ENCODE measurements at places on chromosomes 6 and 20.

GRCh38 chr6:87174078-87174579 lies 18.8 kb downstream of the ZNF292 start:
- no peak for DNase-seq

- DNase-seq = no peak
These were observed 70.7 kb upstream of the CCN6 start for GRCh38 chr6:111983193-111983592.

GRCh38 chr20:63573647-63574131 lies 350 bp downstream of the HELZ2 start:
- DNase-seq = no peak

DNA sequence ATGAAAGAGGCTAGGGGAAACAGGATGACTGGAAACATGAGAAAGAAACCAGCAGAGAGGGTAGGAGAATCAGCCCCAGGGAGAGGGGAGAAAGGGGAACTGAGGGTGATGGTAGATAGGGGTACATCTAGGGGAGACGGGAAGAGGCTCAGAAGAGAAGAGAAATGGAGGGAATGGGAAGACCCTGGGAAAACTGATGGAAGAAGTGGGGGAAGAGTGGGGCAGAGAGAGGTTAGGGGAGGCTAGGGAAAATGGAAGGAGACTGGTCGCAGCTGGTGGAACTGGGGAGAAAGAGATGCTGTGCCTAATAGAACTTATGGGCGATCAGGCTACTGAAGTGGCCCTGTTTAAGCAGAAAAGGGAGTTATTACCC lies 548 bp downstream of the PROCR start:
- no peak for DNase-seq

- no peak for DNase-seq
These were observed 383.7 kb upstream of the IRAK1BP1 start for GRCh38 chr6:78483553-78484197.

DNA sequence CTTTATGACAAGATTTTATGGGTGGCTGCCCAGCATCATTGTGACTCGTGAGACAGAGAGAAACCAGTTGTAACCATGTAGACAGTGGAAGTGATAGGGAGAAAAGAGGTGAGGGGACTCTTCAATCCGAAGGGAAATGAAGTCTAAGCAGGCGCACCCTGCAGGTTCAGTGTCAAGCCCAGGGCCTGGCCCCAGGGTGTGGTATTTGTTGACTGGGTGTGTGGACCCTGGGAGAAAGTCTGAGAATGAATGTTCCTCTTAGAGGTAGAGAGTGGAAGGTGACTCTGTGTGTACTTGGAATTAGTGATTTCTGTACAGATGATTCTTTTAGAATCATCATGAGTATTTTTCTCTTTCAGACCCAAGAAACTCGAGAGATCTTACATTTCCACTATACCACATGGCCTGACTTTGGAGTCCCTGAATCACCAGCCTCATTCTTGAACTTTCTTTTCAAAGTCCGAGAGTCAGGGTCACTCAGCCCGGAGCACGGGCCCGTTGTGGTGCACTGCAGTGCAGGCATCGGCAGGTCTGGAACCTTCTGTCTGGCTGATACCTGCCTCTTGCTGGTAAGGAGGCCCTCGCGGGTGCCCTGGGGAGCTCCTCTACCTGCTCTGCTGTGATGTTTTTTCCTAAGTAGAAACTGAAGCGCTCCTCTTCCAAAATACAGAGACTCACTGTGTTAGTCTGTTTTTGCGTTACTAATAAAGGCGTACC lies 68.0 kb downstream of the PTPN1 start:
- no peak for DNase-seq

- DNase-seq = no peak
These were observed 10.5 kb downstream of the NPEPL1 start for GRCh38 chr20:58702859-58703648.

DNA sequence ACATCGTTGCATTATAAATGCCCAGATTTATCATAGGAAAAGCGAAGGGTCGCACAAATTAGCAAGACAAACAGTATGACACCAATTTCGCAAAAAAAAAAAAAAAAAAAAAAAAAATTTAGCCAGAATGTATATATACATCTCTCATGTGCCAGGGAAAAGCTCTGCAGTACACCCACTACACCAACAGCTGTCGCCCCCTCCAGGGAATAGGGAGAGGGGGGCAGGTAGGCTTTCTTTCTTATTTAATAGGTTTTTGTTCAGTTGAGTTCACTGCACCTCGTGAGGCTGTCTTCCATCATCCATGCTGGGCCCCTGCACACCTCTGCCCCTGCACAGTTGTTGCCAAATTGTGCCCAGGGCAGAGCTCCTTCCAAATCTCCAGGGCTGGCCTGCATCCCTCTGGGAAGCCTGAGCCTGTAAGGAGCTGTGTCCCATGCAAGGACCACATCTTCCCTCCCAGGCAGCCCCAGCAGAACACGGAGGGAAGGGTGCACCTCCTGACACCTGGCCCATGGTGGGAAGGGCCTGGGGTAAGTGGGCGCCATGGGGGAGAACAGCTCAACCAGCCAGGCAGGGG lies 85.4 kb downstream of the NINL start:
- DNase-seq = no peak

- no peak for DNase-seq
These were observed 20.7 kb upstream of the TRIM27 start for GRCh38 chr6:28944412-28944865.

GRCh38 chr6:74368746-74369145 lies 672.7 kb downstream of the CD109 start:
- DNase-seq = no peak

DNA sequence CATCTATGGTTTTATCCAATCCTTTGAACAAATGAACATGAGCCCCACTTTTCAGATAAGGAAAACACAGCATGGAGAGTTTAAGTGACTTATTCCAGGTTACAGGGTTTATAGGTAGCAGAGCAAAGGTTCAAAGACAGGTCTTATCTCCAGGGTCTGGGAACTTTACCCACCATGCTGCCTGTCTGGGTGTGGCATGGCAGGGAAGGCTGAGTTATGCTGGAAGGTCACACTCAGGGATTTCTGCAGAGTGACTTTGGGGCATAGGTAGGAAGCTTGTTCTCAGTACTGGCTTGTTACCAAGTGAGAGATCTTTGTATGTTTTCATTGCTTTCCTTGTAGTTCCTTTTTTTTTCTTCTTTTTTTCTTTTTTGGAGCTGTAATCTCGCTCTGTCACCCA lies 1.8 kb downstream of the ZNF831 start:
- DNase-seq = no peak

GRCh38 chr6:154590756-154591155 lies 80.3 kb upstream of the CNKSR3 start:
- DNase-seq = no peak

DNA sequence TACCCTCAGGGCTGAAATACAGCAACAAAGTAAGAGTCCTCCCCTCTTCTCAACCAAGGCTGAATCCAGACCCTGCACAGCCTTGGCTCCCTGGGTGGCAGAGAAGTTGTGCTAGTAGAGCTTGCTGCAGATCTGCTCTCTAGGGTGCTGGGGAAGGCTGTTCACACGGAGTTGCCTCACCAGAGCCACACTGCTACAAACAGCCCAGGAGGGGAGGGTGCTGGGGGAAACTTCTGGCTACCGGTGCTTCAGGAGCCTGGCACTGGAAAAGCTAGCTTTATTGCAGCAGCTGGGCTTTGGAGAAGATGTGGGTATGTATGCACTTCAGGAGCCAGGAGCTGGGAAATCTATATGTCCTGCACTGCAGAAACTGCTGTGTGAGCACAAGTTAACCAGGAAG lies 37.6 kb upstream of the SUPT3H start:
- DNase-seq = no peak

GRCh38 chr20:36034875-36035274 lies 66.5 kb downstream of the CNBD2 start:
- DNase-seq = no peak

GRCh38 chr20:16417001-16417400 lies 156.2 kb downstream of the KIF16B start:
- no peak for DNase-seq

DNA sequence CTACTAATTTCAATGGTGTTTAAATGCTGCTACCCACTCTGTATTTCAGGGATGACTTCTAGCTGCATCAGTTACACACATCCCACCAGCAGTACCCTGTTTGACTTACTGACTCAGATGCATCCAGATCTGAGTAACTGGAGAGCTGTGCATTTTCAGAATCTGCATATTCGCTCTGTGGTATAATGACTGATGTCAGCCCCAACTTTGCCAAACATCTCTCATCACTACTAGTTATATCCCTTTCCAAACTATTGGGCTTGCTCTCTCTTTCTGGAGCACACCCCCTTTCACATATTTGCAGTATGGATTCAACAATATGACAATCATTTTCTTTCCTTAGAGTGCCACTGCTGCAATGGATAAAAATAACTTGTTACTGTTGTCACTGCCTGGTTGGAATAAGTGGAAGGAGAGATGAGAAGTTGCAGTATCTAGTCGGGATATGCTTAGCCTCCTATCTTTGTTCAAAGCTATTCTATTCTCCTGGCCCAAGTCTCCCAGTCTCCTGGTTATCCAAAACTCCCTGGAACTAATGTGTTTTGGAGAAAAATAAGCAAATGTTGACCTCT lies 3.3 kb upstream of the RSPO3 start:
- no peak for DNase-seq

DNA sequence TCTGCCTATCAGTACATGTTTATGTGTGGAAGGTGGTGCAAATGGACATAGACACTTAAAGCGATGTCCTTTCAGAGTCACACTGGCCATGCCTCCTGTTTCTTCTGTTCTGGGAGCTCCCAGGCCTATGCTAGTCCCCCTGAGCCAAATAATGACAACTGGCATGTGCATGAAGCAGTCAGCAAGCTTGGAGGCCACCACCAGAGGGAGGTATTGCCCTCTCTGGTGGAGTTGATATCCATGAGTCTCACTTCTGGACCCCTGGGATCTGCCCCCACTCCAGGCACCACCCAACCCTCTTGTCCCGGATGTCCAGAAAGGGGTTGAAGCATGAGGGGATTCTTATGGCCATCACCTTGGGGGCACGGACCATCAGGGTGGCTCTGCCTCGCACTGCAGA lies 172.2 kb downstream of the AIG1 start:
- no peak for DNase-seq

DNA sequence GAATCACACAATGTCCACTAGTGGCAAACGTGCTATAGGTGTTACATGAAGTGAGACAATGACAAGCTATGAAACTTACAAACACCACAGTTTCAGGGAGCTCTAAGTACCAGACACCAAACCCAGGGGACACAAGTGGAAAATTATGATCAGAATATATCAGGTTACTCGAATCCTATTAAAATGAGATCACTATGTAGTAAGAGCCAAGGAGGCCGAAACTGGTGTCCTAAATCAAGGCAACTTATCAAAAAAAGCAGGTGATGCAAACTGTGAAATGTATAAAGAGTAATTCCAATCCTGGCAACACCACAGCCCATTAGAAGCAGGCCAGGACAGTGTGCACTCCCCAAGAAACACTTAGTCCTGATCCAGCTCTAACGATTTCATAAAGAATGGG lies 100.3 kb downstream of the ARHGAP18 start:
- DNase-seq = no peak

GRCh38 chr6:105174512-105174911 lies 5.3 kb downstream of the POPDC3 start:
- no peak for DNase-seq

DNA sequence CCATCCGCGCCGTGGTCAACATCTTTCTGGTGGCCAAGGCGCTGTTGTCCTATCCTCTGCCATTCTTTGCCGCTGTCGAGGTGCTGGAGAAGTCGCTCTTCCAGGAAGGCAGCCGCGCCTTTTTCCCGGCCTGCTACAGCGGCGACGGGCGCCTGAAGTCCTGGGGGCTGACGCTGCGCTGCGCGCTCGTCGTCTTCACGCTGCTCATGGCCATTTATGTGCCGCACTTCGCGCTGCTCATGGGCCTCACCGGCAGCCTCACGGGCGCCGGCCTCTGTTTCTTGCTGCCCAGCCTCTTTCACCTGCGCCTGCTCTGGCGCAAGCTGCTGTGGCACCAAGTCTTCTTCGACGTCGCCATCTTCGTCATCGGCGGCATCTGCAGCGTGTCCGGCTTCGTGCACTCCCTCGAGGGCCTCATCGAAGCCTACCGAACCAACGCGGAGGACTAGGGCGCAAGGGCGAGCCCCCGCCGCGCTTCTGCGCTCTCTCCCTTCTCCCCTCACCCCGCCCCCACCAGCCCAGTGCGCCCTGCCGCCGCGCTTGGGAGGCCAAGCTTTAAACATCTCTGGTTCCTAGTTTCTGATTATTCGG lies 4.0 kb downstream of the SLC32A1 start:
- DNase-seq = no peak

GRCh38 chr6:110098511-110099116 lies 80.9 kb downstream of the WASF1 start:
- no peak for DNase-seq

DNA sequence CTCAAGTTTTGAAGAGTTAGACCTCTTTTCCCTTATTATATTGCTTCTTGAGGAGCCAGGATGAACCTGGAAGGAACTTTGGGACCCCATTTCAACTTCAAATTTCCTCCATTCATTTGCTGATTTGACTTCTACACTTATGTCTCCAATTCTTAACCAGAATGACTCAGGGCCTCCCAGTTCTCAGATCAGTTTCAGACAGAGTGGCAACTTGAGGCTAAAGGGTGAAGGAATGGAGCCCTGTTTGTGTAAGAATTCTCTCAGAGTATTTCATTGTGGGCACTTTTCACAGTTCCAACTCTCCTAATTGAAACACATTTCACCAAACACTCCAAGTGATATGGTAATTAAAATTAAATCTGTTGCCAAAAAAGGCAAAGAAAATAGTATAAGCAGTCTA lies 109.0 kb upstream of the FLRT3 start:
- no peak for DNase-seq
